K562 (cell line): ENCODE measurements at places on chromosomes 12 and 14. TPM values are rescaled to one million over a fixed set of nuclear protein-coding genes. Genes with fewer than 3 reads are reported as not detected.

DNA sequence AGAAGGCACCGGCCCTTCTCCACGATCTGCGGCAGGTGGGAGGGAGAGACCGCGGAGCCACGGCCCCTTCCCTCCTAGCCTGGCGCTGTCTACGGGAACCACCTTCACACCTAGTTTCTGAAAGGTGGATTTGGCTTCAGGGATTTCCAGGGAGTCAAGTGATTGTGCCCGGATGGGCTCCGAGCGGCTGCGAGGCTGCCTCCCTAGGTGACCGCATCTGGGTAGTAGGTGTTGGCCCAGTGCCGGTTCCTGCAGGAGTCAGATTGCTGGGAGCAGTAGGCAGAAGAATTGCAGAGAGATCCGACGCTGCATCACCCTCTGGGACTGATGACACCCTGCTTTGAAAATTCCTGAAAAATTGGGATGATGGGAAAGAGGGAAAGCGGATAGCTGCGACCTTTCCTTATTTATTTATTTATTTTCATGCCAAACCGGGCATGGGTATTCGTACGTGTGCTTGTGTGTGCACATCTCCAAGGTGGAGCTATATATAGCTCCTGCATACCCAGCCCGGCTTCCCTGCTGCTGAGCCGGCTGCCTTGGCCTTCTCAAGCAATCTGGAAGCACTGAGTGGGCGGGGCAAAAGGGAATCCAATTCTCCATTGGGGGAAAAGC, 1.1 kb downstream of the CNTN1 start:
- DNase-seq = no peak

GRCh38 chr12:47021298-47021697, 58.1 kb upstream of the PCED1B start:
- peak; percentile 59 for DNase-seq

GRCh38 chr14:75559451-75560222, 18.8 kb upstream of the FLVCR2 start:
- no peak for DNase-seq

DNA sequence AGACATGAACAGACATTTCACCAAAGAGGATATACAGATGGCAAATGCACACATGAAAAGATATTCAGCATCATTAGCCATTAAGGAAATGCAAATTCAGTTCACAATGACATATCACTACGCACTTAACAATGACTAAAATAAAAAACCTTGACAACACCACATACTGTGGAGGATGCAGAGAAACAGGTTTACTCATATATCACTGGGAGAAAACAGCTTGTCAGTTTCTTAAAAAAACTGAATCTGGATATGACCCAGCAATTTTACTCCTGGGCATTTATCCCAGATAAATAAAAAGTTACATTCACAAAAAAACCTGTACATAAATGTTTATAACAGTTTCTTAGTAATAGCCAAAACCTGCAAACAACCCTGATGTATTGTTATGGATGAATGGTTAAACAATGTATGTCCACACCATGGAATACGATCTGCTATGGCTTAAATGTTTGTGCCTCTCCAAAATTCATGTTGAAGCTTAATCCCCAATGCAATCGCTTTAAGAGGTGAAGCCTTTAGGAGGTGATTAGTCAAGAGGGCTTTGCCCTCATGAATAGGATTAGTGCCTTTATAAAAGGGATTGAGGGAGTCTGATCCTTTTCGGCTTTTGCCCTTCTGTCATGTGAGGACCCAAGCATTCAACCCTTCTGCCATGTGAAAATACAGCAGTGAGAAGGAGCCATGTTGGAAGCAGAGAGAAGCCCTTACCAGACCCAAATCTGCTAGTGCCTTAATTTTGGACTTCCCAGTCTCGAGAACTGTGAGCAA, 36.0 kb upstream of the PPP4R3A start:
- DNase-seq = no peak

GRCh38 chr12:103960616-103961227, 5.0 kb upstream of the TDG start:
- DNase-seq = no peak

Gene CACNA2D4
- 0.27 and 0.69 TPM in 2 replicates for total RNA-seq

Gene TAS2R30
- total RNA-seq = 0.87 and 0.93 TPM in 2 replicates

Gene OR4E2
- total RNA-seq = not detected in 2 replicates

DNA sequence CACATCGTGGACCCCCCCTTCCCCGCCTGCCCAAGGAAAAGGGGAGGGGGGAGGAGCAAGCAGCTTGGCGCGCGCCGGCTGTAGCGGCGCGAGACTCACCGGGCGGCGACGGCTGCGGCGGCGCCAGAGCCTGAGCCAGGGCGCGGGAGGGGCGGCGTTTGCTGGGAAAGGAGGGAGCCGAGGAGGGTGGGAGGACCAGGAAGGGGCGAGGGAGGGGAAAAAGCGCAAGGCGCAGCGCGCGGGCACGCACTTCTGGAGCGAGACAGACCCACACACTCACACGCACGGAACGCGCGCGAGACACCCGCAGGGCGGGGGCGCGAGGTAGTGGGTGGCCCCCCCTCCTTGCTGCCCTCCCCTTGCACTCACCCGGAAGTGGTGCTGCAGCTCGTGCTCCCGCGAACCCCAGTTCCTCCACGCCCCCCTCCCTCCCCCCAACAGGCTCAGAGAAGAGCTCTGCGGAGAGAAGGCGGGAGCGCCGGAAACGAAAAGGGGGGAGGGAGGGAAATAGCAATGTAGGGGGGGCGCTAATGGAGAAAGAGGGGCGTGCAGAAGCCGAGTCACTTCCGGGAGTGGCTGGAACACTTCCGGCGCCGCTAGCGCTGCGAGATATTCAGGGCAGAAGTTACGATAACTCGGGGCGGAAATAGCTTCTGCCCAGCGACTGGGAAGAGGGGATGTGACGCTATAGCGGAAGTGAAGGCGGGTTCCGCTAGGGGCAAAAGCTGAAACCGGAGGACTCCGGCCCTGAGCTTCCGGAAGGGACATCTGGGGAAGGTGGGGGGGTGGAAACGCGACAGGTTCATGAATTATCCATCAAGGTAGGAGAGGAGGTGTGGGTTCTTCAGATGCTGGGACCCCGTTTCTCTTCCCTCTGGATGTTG, at the start of gene ZNF384:
ZNF384 (minus strand) TSS at position 377 of the 884 bp plus-strand sequence. CDS start 9,855 bp downstream, outside the sequence.
- peak; percentile 92 for DNase-seq

- no peak for DNase-seq
Measured at GRCh38 chr14:59458486-59458885, 6.7 kb downstream of the GPR135 start.

GRCh38 chr14:98555440-98555839, 716.6 kb downstream of the BCL11B start:
- DNase-seq = no peak

DNA sequence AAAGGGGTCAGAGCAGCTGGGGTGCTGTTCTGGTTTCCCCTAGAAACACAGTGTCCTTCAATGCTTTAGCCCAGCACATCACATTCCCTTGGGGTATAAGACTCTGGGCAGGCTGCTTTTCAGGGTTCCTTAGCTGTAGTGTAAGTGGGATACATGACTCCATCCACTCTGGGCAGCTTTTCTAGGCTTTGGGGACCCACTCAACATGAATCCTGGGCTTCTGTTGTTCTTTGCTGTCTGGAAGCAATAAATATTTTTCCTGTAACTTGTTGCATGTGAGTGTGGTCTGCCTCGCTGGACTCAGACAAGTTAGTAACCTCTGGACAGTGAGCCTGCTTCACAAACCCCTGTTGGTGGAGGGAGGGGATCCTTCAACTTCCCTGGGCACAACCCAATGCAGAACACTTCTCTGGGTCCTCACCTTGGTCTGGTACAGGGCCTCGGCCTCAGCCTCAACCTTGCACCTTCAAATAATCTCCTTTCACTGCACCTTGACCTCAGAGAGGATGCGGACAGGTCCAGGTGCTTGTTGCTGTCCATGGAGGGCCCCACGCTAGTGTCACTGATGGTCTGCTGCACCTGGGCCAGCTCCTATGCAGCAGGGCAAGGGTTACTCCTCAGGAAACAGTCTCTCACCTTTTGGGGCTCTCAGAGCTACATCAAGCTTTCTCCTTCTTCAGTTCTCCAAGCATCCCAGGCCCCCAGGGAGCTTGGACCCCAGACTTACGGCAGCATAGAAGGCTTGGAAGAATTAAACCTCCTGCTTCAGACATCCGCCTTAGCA, 13.5 kb upstream of the KRT73 start:
- DNase-seq = no peak

DNA sequence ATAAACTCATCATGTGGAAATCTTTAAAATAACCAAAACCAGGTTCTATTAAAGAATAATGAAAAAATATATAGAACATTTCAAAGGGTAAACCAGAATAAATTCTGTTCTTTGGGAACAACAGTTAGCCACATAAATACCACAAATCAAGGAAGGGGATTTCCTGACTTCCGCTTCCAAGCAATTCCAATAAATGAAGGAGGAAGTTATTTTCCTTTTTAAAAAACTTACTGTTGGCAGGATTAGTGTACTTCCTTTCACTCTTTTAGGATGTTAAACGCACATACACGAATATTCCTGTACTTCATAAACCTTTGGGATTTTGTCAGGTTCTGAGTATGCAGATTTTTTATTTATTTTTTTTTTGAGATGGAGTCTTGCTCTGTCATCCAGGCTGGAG, 13.7 kb upstream of the LIMA1 start:
- DNase-seq = no peak

DNA sequence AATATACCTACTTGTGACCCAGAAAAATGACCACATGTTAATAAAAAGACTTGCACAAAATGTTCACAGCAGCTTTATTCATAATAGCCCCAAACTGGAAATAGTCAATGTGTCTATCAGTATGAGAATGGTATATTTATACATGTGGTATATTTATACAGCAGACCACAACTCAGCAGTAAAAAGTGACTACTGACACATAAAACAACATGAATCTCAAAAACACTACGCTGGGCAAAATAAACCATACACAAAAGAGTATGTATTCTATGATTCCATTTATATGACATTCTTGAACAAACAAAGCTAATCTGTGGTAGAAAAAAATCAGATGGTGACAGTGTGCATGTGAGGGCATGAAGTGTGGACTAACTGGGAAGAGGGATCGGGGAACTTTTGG, 35.1 kb downstream of the ARF6 start:
- no peak for DNase-seq

GRCh38 chr12:45368841-45369489, 153.1 kb downstream of the ANO6 start:
- no peak for DNase-seq

- DNase-seq = no peak
Measured at GRCh38 chr12:50569321-50569720, 64.5 kb downstream of the DIP2B start.

Gene PARPBP
- total RNA-seq = 30.1 and 30.4 TPM in 2 replicates

DNA sequence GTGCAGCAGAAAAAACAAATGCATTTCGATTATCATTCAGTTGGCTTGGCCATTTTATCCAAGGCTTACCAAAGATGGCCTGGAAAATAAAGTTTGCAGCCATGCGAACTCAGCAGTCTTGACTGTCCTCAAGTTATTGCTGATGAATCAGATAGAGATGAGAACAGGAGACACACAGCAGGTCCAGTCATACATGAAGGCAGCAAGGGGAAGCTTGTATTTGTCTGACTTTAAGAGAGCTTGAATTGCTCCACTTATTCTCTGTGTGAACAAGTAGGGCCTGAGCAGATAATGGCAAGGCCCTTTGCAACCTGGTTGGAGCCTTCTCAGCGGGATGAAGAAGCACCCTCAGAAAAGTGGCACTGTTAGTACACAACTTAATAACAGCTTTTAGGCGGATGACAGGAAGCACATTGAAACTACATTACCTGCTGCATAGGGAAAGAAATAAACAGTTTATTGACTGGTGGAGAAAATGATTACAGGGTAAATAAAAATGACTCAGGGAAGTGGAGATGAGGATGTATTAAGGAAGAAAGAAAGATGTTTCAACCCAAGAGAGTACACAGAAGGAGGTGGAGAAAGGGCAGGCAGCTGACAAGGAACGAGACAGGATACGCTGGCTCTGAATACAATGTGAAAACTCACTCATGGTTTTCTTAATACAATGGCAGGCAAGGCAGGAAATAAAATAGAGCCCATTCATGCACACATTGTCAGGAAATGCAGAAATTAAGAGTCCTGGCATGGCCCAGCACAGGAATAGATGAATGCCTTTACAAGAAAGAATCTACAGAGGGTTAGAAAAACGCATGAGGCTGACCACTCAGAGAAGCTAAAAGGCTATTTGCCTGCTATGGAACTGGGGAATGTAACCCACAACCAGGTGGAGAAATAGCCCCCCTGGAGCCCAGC, 128.4 kb downstream of the GALC start:
- no peak for DNase-seq

DNA sequence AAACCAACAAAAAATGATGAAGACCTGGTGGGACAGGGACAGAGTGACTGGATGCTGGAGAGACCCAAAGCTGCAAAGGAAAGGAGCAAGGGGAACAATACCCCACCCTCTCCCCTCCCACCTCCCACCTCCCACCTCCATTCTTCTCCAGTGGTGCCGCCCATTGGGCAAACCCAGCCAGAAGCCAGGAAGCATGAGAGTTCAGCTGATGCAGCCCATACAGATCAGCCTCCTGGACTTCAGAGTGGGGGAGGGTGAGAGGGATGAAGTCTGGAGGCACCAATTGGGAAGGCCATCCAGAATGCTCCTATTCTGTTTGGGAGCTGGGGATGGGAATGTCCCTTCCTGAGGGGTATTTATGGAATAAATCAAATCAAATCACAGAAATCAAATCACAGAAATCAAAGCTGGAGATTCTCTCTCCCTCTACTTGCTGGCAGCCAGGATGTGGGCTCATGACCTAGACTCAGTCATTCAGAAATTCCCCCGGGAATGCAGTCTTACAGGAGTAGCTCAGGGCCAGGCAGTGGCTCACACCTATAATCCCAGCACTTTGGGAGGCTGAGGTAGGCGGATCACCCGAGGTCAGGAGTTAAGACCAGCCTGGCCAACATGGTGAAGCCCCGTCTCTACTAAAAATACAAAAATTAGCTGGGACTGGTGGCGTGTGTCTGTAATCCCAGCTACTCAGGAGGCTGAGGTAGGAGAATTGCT, 31.1 kb downstream of the IRF2BPL start:
- no peak for DNase-seq

- DNase-seq = no peak
Measured at GRCh38 chr12:25056486-25057130, 107.7 kb upstream of the BCAT1 start.

- no peak for DNase-seq
Measured at GRCh38 chr14:102927878-102928411, 5.5 kb downstream of the AMN start.

Gene DYNLL1
- total RNA-seq = 364 and 386 TPM in 2 replicates

DNA sequence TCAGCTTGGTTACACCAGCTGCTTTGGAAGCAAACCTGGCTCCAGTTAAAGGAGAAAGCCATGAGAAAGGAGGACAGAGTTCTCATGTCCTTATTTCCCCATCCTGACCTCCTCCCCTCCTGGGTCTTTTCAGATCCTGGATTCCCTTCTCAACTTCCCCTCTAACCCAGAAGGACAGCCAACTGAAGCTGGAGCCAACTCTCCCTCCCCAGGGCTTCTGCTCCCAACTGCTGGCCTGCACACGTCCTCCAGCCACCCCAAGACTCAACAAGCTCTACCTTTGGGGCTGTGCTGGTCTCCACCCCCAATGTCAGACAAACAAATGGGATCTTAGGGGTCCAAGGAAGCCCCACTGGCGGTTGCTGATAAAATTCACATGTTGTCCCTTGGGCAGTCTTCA, 651.1 kb upstream of the TBX3 start:
- no peak for DNase-seq

GRCh38 chr14:90675399-90675798, 140.8 kb downstream of the TTC7B start:
- no peak for DNase-seq
